Mammary epithelial cell (primary cell): ENCODE measurements at places on chromosomes 7 and 10. TPM values are rescaled to one million over a fixed set of nuclear protein-coding genes. Genes with fewer than 3 reads are reported as not detected.

The CUX1 gene
- polyA plus RNA-seq, result 13.5 TPM

GRCh38 chr7:115340828-115341227, 418.9 kb downstream of the MDFIC start:
- DNase-seq, result peak; percentile 93

- DNase-seq, result no peak
These were observed 116.7 kb upstream of the TMEM106B start for GRCh38 chr7:12094365-12094921.

DNA sequence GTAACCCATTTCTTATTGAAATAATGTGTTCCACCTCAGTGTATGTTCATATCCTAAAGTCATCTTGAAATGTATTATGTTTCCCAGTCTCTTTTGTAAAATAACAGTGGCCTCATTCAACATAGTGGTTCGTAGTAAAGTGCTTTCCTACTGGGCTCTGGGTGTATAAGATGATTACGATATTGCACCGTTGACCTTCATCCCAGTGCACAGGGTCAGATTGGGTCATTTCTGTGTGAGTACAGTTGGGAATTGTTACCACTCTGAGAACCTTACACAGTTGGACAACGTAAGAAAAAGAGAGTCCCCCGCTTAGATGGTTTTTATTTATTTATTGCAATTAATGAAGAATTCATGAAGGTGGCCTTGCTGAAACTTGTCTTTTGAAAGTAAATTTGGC, 135.6 kb downstream of the CHN2 start:
- DNase-seq, result no peak

DNA sequence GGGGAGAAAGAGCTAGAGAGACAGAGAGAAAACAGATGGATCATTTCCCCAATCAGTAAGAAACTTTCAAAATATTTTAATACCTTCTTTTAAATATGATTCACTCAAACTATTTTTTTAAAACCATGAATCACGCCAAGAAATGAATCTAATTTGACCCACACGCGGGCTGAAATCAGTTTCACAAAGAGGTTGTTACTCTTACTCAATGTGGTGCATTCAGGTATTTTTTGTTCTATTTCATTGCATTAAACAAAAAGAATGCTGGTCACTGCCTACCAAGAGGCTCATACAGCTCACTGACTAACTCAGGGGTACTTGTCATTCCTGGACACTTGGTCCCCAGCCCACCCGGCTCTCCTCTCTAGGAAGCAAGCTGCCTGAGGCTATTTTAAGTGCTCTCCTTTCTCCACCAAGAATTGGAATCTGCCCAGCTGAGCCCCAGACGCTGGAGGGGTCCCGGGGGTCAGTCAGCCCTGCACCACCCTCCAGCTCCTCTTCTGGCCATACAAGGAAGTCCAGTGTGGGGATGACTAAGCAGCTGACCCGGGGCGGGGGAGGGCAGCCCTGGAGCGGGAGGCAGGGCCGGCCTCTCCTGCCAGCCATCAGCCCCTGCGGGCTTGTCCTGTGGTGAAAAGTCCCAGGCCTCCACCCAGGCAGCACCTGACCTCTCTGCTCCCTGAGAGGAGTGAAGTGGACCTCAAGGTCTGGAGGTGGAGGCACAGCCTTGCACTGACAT, 21.7 kb upstream of the PFKP start:
- DNase-seq, result peak; percentile 62

GRCh38 chr7:115494529-115495147, 535.9 kb downstream of the TFEC start:
- no peak for DNase-seq

The PIK3AP1 gene
- not detected for polyA plus RNA-seq

DNA sequence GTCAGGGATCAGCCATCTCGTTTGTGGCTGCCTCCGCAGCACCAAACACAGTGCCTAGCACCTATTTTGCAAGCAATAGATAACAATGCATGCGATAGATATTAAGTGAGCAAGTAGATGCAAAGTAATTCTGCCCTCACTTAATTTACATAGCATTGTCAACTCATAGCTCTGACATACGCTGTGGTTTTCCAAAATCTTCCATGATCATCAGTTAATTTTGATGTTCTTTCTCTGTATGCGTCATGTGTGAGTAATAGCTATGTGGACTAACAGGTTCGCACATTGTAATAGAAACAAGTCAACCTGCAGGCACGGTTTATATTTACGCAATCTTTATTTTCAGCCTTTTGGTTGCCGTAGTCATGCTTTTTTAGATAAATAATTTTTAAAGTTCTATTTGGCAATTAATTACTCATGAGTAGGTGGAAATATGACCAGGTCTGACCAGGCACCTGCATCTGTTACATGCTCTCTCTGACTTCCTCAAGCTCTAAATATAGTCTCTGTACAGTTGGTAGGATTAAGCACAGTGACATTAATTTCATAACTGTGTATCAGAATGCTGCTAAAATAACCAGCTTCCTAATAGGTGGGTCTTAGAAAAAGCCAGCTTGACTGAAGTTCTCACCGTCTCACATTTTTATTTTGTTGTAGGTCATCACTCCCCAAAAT, 13.3 kb downstream of the MAP3K8 start:
- DNase-seq, result peak; percentile 98

DNA sequence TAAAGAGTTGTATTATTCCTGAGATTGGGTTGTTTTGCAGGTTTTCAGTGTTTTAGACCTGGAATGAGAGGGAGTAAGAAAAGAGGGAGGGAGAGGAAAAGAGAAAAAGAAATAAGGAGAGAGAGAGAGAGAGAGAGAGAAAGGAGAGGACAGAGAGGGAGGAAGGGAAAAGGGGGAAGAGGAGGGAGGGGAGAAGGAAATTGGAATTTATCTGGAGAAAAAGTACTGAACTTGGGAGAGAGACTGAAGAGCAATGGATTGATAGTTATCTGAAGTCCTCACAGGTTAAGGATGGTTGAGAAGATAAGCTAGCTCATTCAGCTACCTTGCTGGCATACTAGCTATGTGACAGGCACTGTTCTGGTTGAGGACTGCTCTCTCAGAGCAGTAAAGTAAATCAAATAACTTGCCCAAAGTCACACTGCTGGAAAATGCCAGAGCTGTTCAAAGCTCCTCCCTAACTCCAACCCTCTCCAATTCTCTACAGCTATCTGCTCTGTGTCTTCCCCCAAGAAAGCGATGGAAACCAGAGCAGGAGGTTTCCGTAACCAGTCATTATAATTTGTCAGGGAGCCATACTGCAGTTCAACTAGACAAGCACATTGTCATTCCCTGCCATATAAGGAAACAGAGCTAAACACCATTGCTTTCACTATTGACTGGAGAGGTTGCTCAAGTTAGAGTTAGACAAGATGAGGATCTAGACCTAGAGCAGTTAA, 10.7 kb downstream of the CALD1 start:
- no peak for DNase-seq

The CUBN gene
- 0.06 TPM for polyA plus RNA-seq

DNA sequence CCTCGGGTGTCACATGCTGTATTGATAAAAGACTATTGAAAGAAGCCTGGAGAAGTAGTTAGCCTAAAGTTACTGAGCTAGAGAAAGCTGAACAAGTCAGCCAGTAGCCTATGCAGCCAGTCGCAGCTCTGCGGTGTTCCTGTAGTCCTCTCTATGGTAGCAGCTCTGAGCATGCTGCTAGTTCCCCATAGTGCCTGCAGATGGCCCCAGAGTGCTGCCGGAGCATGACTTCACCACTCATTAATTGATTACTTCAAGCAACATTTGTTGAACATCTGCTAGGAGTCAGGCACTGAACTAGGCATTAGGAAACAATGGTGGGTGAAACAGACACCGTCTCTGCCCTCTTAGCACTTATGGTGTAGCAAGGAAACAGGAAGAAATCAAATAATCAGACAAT, 422.7 kb downstream of the SORCS3 start:
- peak; percentile 33 for DNase-seq

The CTAGE6 gene
- polyA plus RNA-seq, result not detected

The CRYGN gene
- not detected for polyA plus RNA-seq

GRCh38 chr7:106418094-106418493, 133.3 kb upstream of the NAMPT start:
- peak; percentile 70 for DNase-seq

GRCh38 chr10:61262486-61263261, 190.5 kb downstream of the TMEM26 start:
- no peak for DNase-seq

The PRF1 gene
- polyA plus RNA-seq, result 0.07 TPM

The CLCN1 gene
- 0.09 TPM for polyA plus RNA-seq

DNA sequence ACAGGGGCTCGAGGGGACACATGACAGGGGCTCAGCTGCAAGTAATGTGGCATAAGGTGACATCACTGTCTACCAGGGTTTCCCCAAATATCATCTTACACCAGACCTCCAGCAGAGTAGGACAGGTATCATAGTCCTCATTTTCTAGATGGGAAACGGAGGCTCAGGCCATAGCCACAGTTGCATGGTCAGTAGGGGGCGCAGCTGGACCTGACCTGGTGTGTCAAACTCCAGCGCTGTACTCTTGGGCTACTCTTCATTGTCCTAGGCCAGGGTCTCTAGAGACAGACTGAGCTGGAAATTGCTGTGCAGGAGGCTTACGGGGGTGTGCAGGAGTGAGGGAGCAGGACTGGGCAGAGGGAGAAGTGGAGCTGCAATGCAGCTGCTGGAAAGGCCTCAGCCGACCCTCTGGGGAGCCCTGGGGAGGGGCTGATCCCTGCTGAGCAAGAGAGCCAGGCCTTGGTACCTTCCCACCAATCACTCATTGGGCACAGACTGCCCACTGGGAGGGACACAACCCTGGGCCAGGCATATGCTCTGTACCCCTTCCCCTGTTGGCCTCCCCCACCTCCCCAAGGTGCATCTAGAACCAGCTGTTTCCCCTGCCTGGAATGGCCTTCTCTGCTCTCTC, 89.9 kb downstream of the CDH23 start:
- peak; percentile 19 for DNase-seq

DNA sequence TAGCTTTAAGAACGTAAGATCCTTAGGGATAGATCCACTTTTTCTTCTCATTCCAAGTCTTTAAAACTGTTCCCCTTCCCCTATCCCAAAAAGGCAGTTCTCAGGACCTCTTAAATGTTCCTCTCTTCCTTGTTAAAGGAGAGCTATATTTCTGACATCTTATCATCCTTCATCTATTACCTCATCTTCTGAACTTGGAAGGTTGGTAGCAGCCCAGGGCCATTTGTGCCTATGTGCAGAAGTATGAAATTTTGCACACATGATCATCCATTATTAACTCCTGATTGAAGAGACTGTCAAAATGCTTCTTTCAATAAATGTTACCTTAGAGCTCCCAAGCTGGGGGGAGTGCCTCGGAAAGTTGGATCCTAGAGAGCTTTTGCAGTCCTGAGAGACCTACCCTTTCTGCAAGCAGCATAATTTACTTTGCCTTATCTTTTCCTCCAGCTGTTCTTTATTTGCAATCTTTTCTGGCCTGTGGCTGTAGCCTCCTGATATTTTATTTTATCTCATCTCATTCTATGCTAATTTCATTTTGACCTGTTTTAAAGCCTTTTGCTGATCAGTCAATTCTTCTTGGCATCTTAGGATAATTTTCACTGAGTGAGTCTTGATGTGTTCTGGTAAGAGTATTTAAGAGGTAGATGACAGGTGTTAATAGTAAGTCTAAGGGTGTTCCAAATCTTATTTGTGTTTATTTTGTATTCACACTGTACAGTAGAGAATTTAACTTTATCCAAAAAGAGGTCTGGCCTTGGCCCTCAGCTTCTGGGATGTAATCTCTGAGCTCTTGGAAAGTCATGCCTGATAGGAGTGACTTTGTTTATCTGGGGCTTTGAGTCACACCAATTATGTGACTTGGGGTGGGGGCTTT, 135.0 kb upstream of the PDLIM1 start:
- no peak for DNase-seq

GRCh38 chr7:66250711-66251110, 45.6 kb downstream of the TPST1 start:
- DNase-seq, result peak; percentile 99

DNA sequence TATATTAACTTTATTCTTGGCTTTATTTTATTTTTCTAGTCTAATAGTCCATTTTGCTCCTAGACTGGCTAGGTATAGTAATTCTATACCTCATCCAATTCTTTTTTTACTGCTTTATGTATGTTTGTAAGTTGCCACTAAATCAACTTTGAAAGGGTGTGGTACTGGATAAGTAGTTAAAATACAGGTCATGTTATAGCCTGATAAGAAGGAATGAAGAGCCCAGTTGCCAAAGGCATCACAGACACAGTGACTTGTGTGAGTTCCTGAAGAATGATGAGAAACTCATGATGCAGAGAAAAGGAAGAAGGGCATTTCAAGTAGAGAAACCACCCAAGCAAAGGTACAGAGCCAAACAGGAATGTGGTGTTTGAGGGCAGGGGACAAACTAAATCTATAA, 27.3 kb downstream of the NAPEPLD start:
- DNase-seq, result no peak

The LIPM gene
- not detected for polyA plus RNA-seq

The RAMP3 gene
- polyA plus RNA-seq, result not detected

The PNLIP gene
- polyA plus RNA-seq, result not detected

The PODXL gene
- polyA plus RNA-seq, result 0.16 TPM

DNA sequence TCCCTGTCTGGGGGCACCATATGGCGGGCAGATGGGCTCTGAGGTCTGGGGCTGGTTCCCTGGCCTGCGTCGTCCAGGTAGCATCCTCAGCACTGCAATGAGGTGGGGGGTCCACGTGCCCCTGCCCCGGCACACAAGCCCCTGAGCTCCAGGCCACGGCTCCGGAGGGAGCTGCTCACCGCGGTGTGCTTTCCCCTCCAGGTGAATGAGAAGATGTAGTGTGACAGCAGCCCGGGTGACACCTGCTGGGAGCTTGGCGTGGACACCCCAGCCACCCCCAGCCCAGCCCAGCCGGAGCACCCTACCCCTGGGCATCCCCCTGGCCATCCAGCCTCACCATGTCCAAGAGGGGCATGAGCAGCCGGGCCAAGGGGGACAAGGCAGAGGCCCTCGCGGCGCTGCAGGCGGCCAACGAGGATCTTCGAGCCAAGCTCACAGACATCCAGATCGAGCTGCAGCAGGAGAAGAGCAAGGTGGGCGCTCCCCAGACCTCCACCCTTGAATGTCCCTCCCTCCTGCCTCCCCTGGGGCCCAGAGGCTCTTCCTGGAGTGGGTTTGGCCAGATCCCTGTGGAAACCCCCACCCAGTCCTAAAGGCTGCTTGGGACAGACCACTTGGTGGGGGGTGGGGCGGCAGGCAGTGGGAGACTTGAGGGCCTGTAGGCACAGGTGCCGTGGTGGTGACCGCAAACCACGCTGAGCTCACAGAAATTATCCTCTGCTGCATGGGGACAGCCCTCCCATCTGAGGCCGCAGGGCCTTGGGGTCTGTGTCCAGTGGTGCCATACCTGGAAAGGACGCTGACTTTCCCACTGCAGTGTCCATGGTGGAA, 38.9 kb downstream of the JAKMIP3 start:
- DNase-seq, result no peak
